Activated CD8-positive, alpha-beta memory T cell treated with anti-CD3 and anti-CD28 coated beads, Interleukin-2, amount 10 ng/mL, durations not matched to agents 7 days and 5 days (primary cell): ENCODE measurements at places on chromosomes 1 and 21. TPM values are rescaled to one million over a fixed set of nuclear protein-coding genes. Genes with fewer than 3 reads are reported as not detected.

HSPB7 gene
- not detected for total RNA-seq

VAV3 gene
- 4.5 TPM for total RNA-seq

LORICRIN gene
- total RNA-seq, result not detected

- H3K36me3 ChIP-seq, result no peaks in the 10 kb centered on the region
- H3K4me1 ChIP-seq, result no peaks in the 10 kb centered on the region
- no peaks in the 10 kb centered on the region for H3K27me3 ChIP-seq
- DNase-seq, result no peak
Measured at GRCh38 chr1:57362480-57362879, 61.4 kb downstream of the DAB1 start.

DNA sequence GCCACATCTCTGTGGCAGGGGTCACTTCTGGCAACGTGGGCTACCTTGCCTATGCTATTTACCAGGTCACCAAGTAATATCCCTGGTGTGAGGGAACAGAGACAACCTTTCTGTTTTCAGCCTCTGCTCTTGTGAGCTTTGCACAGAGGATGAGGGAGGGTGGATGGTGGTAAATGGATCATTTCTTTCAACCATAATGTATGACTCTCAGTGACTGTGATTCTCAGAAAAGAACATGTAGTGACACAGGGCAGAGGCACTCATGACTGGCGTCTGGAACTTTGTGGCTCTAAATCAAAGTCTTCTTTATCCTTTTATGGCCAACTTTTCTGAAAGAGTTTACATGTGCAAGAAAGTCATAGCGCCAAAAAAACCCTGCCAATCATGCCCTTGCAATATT, 153.5 kb upstream of the USP24 start:
- no peaks in the 10 kb centered on the region for H3K4me1 ChIP-seq
- no peaks in the 10 kb centered on the region for H3K36me3 ChIP-seq
- H3K27me3 ChIP-seq, result peaks cover 37% of the 10 kb centered on the region
- H3K27ac ChIP-seq, result no peak overlapping the region
- H3K4me3 ChIP-seq, result no peak overlapping the region

GRCh38 chr1:167786502-167786901, 64.7 kb downstream of the MPZL1 start:
- H3K27ac ChIP-seq, result no peak overlapping the region
- no peak for DNase-seq
- H3K27me3 ChIP-seq, result no peaks in the 10 kb centered on the region
- peaks cover 4% of the 10 kb centered on the region for H3K4me1 ChIP-seq
- peaks cover 2% of the 10 kb centered on the region for H3K36me3 ChIP-seq

GRCh38 chr1:200366577-200367253, 43.1 kb downstream of the ZNF281 start:
- H3K4me3 ChIP-seq, result no peak overlapping the region
- DNase-seq, result no peak
- H3K27me3 ChIP-seq, result no peaks in the 10 kb centered on the region
- H3K36me3 ChIP-seq, result no peaks in the 10 kb centered on the region
- H3K4me1 ChIP-seq, result no peaks in the 10 kb centered on the region

DNA sequence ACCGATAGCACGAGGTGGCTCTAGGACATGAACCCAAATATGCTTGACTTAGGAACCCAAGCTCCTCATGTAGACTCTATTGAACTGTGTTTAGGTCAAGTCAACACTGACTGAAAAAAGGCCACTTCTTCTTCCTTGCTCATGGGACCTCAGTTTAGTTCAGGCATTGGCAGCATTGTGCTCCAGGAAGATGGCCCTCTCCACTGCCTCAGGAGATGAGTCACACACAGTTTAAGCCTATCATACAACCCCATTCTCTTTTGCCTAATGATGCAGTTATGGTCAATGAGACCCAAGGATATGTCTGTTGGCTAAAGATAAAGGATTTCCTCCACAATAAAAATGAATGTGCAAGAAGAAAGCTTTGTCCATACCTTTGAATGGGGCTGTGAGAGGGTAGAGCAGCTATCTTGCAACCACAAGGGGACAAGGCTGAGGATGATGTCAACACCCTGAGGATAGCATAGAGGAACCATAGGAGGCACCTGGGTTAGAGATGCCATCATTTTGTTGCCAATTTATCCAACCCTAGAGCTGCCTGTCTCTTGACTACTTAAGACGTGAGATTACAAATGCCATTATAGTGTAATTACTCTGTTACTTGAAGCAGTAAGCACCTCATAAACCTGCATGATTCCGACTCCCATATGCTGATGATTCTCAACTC, 3.0 kb upstream of the TRIM63 start:
- no peaks in the 10 kb centered on the region for H3K4me1 ChIP-seq
- peaks cover 52% of the 10 kb centered on the region for H3K27me3 ChIP-seq
- H3K36me3 ChIP-seq, result no peaks in the 10 kb centered on the region
- H3K27ac ChIP-seq, result no peak overlapping the region
- DNase-seq, result no peak

C1orf226 gene
- not detected for total RNA-seq

DNA sequence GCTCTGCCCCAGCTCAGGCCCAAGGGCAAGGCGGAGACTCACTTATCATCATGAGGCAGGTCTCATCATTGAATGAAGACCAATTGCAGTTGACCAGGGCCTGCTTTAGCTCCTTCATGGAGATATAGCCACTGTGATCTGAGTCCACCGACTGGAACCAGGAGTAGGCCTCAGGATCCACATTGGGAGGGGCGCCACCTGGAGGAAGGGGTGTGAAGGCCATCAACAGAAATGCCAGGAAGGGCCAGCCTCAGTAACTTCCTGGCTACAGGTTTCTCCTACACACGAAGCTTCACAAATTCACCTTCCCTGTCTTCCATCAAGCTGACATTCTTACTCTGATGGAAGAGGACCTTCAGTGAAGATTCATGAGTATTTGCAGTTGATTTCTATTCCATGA, 11.6 kb downstream of the PEF1 start:
- no peak for DNase-seq
- no peak overlapping the region for H3K27ac ChIP-seq
- no peaks in the 10 kb centered on the region for H3K27me3 ChIP-seq
- H3K36me3 ChIP-seq, result peaks cover 8% of the 10 kb centered on the region
- peaks cover 10% of the 10 kb centered on the region for H3K4me1 ChIP-seq
- H3K4me3 ChIP-seq, result no peak overlapping the region

AJAP1 gene
- total RNA-seq, result not detected

DNA sequence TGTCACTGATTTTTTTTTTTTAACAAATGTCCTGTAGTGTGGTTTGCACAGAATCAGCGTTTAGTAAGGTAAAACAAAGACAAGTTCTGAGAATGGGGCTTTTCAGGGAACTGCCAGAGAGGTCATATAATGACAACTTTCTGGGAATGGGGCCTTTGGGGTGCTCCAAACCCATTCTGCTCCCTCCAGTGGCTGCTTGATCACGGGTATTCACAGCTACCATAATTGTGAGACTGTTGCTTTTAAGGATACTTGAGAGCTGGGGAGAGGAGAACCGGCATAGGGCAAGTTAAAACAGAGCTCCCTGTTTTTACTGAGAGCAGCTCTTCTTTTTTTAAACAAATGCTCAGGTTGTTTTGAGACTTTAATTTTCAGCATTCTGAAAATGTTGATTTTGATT, 48.2 kb downstream of the CYP2J2 start:
- no peak for DNase-seq
- H3K4me1 ChIP-seq, result no peaks in the 10 kb centered on the region
- H3K27me3 ChIP-seq, result peaks cover 2% of the 10 kb centered on the region
- no peak overlapping the region for H3K27ac ChIP-seq
- H3K4me3 ChIP-seq, result no peak overlapping the region

- no peaks in the 10 kb centered on the region for H3K4me1 ChIP-seq
- H3K4me3 ChIP-seq, result no peak overlapping the region
- no peak for DNase-seq
- no peaks in the 10 kb centered on the region for H3K27me3 ChIP-seq
Measured at GRCh38 chr1:8465013-8465412, 147.1 kb downstream of the SLC45A1 start.

ZBTB17 gene
- total RNA-seq, result 68.8 TPM

DNA sequence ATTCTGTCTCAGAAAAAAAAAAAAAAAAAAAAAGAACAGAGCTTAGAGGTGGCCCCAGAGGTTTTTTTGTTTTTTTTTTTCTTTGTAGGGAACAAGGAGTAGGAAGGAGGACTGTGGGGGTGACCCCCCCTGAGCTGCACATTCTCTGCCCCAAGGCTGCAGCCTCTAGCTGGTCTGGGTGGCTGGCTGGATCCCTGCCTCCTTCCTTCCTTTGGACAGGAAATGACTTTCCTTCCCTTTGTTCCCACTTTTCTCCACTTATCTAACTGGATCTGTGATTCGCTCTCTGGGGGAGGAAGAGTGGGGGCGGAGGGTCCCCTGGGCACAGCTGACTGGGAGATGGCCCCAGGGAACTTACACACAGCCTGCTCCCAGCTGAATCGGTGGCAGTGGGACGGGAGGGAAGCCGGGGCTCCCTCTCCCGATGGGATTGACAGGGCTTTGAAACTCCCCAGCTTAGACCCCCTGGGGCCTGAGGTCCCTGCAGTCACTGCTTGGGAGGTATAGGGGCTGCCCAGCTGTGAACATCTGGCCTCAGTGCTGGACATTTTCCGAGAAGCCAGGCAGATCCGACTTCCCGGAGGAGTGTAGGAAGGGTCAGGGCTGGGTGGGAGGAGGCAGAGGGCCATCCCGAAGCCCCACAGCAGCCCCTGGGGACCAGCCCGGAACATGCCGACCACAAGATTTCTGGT, 2.1 kb downstream of the FBLIM1 start:
- DNase-seq, result no peak
- H3K4me1 ChIP-seq, result peaks cover 8% of the 10 kb centered on the region
- peaks cover 61% of the 10 kb centered on the region for H3K27me3 ChIP-seq
- H3K27ac ChIP-seq, result no peak overlapping the region

- no peak overlapping the region for H3K4me3 ChIP-seq
- no peaks in the 10 kb centered on the region for H3K36me3 ChIP-seq
- no peak for DNase-seq
- no peaks in the 10 kb centered on the region for H3K27me3 ChIP-seq
- H3K27ac ChIP-seq, result no peak overlapping the region
Measured at GRCh38 chr1:242033447-242033846, 34.5 kb upstream of the MAP1LC3C start.

DNA sequence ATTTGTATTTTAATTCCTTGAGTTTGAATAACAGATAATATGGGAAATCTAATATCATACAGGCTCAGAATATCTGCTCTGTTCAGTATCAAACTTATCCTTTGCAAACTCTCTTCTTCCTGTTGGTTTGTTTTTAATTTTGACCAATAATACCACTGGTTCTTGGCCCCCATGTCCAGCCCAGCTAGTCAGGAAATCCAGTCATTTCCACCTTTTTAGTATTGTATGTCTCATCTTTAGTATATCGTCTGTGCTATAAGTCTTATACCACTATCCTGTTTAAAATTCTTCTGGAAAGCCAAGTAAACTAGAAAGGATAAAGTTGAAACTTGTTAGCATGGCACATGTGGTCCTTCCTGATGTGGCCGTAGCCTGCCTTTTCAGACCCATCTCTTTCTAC, 10.7 kb downstream of the SCCPDH start:
- peaks cover 4% of the 10 kb centered on the region for H3K4me1 ChIP-seq
- H3K36me3 ChIP-seq, result peaks cover 79% of the 10 kb centered on the region
- no peak overlapping the region for H3K4me3 ChIP-seq
- DNase-seq, result no peak

CR1L gene
- total RNA-seq, result not detected

GRCh38 chr1:9871707-9872425, 38.2 kb downstream of the CTNNBIP1 start:
- no peaks in the 10 kb centered on the region for H3K27me3 ChIP-seq
- no peaks in the 10 kb centered on the region for H3K36me3 ChIP-seq
- no peak overlapping the region for H3K27ac ChIP-seq
- peaks cover 11% of the 10 kb centered on the region for H3K4me1 ChIP-seq
- DNase-seq, result no peak
- no peak overlapping the region for H3K4me3 ChIP-seq

DNA sequence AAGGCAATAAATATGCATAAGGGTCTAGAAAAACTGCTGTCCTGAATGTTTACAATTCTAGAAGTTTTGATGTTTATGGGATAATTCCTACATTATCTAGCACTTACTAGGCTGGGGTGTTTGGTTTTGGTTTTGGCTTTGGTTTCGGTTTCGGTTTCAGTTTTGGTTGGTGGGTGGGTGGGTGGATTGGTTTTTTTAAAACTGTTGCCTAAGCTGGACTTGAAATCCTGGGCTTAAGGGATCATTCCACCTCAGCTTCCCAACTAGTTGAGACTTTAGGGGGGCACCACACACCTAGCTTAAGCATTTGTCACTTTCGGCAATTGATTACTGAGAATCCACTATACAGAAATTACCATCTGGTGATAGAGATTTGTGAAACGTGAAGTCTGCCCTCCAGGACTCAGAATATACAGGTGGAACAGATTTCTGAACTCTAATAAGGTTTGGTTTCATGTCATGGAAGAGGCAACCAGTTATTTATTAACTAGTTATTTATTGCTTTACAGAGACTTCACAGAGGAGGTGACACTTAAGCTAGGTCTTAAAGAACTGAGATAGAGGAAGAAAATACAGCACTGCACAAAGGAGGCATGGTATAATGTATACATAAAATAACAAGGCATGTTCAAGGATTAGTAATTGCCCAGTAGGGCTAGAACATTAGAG, 69.6 kb downstream of the PIK3R3 start:
- H3K27me3 ChIP-seq, result no peaks in the 10 kb centered on the region
- peaks cover 19% of the 10 kb centered on the region for H3K36me3 ChIP-seq
- peak overlapping the region; percentile 29 for H3K4me3 ChIP-seq

DNA sequence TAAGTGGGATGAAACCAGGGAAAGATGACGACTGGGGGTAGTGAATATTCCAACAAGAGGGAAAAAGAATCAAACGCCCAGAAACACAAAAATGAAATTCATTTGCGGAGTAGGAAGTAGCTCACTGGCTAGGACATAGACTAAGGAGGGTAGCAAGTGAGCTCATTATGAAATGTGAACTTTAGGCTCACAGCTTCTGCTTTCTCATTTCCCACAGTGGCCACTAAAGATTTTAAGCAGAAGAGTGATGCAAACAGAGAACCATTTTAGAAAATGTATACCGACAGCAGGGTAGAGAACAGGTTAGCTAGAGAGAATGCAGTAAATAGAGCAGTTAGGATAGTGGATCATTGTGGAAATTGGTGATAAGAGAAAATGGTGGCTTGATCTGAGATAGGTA, 3.5 kb downstream of the CD48 start:
- peaks cover 33% of the 10 kb centered on the region for H3K36me3 ChIP-seq
- no peak for DNase-seq
- H3K27ac ChIP-seq, result no peak overlapping the region
- H3K27me3 ChIP-seq, result no peaks in the 10 kb centered on the region

GRCh38 chr1:6389971-6390370, 3.6 kb downstream of the ACOT7 start:
- H3K4me1 ChIP-seq, result peaks cover 33% of the 10 kb centered on the region
- DNase-seq, result no peak

DNA sequence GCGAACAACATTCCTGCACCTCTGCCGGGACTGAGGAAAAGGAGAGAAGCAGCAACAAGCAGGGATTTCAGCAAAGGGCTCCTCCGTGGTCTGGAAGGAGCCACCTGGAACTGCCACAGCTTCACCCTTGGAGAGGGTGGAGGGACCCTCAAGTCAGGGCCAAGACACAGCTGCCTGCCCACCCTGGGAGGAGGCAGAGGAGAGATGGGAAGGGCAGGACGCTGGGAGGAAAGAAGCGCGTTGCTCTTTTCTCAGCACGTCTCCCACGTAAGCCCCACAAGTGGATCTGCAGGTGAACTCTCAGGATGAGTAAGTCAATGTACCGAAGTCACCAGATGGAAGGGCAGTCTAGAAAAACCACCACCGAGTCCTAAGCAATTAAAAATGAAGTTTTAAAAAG, 39.6 kb downstream of the SLC19A1 start:
- H3K27me3 ChIP-seq, result no peaks in the 10 kb centered on the region
- H3K27ac ChIP-seq, result no peak overlapping the region
- H3K4me1 ChIP-seq, result peaks cover 1% of the 10 kb centered on the region
- no peak for DNase-seq
- H3K4me3 ChIP-seq, result no peak overlapping the region
- H3K36me3 ChIP-seq, result no peaks in the 10 kb centered on the region
